Trophoblast cell (in vitro differentiated cells and primary cell): ENCODE measurements at places on chromosomes 6 and 20.

GRCh38 chr6:20708367-20709124 lies 174.3 kb downstream of the CDKAL1 start:
- DNase-seq, result no peak

- DNase-seq, result peak; percentile 47
Observed at GRCh38 chr6:37570482-37571133, 70.9 kb upstream of the CCDC167 start.

GRCh38 chr6:89925826-89926225 lies 31.6 kb downstream of the GJA10 start:
- no peak for DNase-seq

DNA sequence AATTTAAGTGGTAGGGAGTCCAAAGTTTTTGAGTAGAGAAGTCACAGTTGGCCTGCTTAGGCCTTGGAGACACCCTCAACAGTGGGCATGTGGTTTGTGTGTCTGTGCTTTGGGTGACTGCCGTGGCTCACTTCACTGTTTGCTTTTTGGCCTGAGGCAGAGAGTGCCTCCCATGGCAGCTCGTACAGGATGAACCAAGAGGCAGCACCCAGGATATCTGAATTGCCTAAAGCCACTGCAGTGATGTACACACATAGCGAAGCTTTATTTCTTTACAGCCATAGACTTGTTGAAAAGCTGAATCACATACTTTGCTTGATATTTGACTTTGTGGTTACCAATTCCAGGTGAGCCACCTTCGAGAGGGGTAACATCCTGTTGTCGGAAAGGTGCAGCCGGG lies 21.6 kb downstream of the RREB1 start:
- no peak for DNase-seq

DNA sequence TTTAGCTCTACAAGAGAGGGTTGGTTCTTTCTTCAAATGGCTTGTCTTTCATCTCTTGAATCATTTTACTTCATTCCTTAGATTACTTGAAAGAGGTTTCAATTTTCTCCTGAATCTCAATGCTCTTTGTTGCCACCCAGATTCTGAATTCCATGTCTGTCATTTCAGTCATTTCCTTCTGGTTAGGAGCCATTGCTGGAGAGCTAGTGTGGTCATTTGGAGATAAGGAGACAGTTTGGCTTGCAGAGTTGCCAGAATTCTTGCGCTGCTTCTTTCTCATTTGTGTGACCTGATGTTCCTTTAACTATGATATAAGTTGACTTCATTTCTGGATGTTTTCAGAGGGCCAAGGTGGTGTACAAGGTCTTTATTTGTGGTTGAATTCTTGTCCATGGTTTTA lies 157.8 kb downstream of the SLC22A3 start:
- peak; percentile 8 for DNase-seq

DNA sequence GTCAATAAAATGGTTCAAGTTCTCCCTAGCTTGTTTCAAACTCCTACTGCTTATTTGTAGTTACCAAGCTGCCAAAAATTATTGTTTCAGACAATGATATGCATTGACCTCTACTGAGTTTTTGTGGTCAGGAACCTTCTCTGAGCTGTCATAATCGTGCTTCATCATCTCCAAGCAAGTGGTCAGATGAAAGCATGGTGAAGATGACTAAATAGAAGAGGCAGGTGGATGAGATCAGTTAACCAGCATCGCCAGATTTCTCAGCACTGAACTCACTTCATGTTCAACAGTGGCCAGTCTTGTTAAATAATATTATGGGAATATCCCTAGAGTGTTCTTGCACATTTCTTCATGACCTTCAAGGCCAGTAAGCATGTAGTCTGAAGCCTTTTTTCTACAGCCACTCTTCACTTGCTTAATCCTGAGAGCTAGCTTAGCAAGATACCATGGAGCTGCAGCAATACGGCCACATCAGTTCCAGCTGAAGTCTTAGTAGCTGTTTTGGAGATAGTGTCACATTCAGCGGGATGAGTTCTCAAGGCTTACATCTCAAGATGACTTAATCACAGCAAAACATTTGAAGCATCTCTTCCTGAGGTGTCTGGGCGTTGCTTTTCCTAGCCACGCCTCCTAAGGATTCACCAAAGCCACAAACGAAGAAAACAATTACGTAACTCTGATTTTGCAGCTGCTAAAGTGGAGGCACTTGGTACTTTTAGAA lies 101.6 kb upstream of the TMEM30A start:
- DNase-seq, result peak; percentile 83

GRCh38 chr6:33589392-33589730 lies 9.3 kb upstream of the BAK1 start:
- no peak for DNase-seq

GRCh38 chr6:88983532-88983931 lies 20.1 kb upstream of the RNGTT start:
- peak; percentile 17 for DNase-seq

- no peak for DNase-seq
Observed at GRCh38 chr6:159564456-159564855, 128.6 kb downstream of the SOD2 start.

- peak; percentile 67 for DNase-seq
Observed at GRCh38 chr6:53134601-53135235, 13.9 kb downstream of the GCM1 start.

GRCh38 chr6:139550361-139550760 lies 175.9 kb upstream of the CITED2 start:
- no peak for DNase-seq

- DNase-seq, result no peak
Observed at GRCh38 chr6:77415706-77416105, 47.6 kb downstream of the HTR1B start.

DNA sequence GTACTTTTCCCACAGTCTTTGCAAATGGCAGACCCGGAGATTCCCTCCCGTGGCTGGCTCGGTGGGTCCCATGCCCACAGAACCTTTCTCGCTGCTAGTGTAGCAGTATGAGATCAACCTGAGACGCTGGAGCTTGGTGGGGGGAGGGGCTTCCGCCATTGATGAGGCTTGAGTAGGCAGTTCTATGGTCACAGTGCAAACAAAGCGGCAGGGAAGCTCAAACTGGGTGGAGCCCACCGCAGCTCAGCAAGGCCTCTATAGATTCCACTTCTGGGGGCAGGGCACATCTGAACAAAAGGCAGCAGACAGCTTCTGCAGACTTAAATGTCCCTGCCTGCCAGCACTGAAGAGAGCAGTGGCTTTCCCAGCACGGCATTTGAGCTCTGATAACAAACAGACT lies 186.0 kb upstream of the KCNK16 start:
- DNase-seq, result no peak

DNA sequence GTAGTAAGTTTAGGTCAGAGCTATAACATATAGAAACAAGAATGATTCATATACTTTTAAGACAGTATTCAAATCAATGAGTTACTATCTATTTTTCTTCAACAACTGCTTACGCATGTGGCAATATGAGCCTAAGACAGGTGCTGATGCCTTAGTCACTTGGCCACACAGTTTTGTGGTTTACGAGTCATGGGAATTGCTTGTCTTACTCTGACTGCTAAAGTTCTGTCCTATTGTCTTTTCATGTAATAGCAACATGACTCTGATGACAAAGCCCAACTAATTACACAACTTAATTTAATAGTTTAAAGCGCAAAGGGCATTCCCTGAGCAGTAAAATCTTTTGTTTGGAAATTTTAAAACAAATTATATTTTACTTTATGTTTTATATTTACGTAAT lies 159.3 kb upstream of the CENPW start:
- DNase-seq, result no peak

DNA sequence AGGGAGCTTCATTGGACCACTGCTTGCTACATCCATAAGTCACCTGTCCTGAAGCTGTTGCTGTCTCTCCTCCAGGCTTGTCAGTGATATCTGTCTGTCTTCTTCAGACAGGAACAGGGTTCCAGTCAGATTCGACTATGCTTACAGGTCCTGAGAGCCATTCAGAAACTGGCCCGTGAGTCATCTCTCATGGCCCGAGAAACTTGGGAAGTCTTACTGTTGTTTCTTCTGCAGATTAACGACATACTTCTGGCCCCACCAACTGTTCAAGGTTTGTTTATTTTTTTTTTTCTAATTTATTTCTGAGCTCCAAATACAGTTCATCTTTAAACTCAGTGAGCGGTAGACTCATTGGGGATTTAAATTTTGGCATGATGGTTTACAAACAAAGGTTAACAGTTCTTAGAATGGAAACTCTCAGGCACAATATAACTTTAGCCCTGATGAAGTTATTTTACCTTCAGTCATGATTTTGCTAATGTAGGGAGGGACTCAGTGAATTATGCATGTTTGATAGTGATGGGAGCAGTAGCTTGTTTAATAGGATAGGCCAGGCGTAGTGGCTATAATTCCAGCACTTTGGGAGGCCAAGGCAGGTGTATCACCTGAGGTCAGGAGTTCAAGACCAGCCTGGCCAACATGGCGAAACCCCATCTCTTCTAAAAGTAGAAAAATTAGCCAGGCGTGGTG lies 24.7 kb downstream of the RALGAPB start:
- DNase-seq, result no peak

GRCh38 chr6:83086751-83087150 lies 19.3 kb downstream of the DOP1A start:
- DNase-seq, result no peak

DNA sequence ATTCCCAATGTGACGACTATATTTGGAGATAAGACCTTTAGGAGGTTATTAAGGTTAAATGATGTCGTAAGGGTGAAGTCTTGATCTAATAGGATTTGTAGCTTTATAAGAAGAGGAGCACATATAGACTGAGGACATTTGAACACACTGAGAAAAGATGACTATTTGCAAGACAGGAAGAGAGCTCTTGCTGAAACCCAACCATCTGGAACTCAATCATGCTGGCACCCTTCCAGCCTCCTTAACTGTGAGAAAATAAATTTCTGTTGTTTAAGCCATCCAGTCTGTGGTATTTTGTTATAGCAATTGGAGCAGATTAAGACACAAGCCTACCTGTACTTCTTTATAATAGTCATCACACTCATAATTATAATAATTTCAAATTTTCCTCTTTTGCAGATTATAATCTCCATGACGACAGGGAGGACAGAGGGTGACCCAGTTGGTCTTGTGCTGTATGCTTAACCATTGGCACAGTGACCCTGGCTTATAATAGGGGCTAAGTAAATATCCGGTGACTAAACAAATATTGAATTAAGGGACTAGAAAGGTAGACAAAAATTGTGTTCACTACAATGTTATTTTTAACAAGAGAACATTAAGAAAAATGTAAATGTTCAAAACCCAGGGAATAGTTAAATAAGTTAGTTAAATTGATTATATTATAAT lies 206.4 kb upstream of the HDDC2 start:
- no peak for DNase-seq

DNA sequence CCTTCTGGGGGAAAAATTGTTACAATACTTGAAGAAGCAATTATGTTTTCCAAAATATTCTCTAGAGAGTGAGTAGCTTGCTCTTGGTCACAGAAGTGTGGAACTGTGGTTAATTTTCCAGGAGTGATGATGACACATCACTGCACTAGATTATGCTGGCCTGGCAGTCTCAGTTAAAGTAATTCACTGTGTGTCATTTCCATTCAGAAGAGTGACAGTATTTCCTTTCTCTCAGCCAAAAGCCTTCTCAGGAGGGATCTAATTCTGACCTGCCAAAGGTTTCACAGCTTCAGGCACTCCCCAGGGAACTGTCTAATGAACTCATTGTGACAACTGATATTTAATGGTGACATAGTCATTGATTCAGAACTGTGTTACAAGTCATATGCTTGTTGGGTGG lies 517.5 kb downstream of the TBC1D32 start:
- no peak for DNase-seq

DNA sequence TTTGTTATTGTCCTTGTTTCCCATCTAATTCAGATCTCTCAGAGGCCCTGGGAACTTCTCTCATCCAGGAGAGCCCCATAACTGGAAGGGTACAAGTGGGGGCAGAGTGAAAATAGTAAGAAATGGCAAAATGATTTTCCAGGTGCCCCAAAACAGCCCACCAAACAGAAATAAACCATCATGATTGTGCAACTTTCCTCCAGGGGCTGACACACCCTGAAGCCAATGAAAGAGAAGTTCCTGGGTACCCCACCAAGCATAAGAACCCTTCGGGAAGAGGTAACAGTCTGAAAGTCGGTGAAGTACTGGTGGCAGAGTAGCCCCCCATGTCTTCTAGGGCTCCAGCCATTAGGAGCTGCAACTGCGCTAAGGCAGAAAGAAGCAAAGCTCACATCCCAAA lies 282.0 kb downstream of the PTPRT start:
- DNase-seq, result no peak

DNA sequence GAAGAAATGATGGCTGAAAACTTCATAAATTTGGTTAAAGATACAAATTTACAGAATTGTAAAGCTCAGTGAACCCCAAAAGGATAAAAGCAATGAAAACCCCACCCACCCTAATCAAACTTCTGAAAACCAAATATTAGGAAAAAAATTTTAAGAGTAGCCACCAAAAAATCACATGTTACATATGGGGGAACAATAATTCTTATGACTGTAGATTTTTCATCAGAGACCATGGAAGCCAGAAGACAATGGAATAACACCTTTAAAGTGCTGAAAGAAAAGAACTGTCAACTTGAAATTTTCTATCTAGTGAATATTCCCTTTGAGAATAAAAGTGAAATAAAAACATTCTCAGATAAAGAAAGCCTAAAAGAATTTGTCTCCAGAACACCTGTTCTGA lies 24.4 kb downstream of the PROCR start:
- no peak for DNase-seq

DNA sequence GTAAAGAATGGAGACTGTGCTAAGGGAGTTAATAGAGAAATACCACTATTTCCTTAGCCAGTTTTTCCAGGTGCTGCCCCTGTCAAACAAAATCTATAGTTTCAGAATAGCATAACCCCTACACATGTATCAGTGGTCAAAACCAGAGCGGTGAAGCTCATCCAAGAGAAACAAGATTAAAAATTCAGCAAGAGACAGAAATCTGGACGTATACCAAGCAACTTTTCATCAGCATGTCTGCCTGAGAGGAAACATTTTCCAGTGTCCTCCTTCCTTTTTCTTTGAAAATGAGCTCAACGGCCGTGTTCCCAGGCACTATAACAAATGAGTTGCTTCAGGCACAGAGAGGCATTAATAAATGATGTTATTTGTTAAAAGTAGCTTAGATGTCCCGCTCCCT lies 416.5 kb downstream of the BCKDHB start:
- no peak for DNase-seq

- no peak for DNase-seq
Observed at GRCh38 chr20:40339661-40340449, 349.2 kb downstream of the MAFB start.

DNA sequence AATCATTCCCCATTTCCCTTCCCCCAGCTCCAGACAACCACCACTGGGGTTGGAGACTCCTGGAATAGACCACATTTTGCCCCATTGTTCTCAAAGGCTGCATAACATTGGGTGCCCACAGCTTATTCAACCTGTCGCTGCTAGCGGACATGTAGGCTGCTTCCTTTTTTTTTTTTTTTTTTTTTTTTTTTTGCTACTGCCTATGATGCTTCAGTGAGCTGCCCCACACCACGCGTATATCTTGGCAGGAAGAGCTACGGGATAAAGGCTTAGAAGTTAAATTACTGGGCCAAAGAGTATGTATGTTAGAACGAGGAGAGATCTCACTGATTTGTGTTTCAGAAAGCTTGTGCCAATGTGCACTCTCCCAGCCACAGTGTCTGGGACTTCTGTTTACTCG lies 7.0 kb downstream of the LBP start:
- no peak for DNase-seq

GRCh38 chr6:88358846-88359245 lies 192.7 kb upstream of the CNR1 start:
- DNase-seq, result peak; percentile 64
